ENCODE measurements at places on chromosomes 11 and 22.

DNA sequence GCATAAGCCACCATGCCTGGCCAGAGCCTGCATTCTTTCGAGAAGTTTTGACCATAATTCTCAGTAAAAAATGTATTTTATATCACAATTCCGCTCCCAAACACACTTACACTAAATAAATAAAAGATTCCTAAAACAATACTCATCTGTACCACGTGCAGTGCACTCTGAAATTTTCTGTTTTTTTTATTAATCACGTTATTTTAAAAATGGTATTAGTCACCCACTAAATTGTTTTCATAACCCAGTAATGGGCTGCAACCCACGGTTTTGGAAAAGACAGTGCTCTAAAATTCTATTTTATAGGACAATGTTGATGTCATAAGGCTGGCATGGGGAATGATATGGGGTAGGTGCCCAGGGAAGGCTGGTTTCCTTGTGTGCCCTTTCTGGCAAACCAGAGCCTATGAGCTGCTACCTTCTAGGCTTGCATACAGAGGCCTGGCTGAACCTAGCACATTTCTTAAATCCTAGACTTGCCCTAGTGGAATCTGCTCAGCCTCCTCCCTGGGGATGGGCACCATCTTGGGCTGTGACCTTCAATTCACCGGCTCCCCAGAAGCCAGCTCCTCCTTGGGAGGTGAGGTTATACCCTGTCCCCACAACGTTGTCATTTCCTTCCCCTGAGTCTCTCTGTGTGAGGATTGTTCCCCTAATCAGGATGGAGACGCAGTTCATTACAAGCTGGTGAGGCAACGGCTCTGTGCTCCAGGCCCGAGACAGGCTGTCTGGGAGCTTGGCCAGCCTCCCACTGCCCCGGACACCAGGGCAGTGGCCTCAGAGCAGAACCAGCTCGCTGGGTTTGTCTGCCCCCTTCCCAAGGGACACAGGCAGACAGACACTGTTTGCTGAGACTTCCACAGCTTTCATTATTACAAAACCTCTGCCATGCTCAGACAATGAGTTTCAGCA lies 116.5 kb upstream of the NAV2 start:
- DNase-seq: no peak

DNA sequence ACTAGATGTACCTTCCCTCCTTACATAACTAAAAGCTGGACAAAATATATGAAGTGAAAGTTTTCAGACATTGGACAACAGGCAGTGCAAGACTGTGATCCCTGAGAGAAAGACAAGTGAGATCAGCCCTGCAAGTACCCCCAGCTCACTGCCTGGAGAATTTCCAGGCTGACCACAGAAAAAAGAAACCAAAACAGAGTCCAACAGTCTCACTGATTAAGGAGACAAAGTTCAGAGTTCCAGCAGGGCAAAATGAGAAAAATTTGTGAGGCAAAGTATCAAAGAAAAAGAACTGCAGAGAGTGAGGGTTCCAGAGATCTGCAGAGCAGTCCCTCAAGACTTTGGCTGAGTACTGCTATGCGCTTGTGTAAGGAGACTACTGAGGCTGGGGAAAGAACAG lies 47.3 kb upstream of the TMEM45B start:
- DNase-seq: no peak

- no peak for DNase-seq
Measured at GRCh38 chr11:8260202-8260966, 3.3 kb downstream of the LMO1 start.

- no peak for DNase-seq
Measured at GRCh38 chr11:47387944-47388696, 9.8 kb upstream of the SPI1 start.

- no peak for DNase-seq
Measured at GRCh38 chr11:114864896-114865295, 186.6 kb downstream of the NXPE2 start.

GRCh38 chr11:30326114-30326778 lies 3.3 kb downstream of the ARL14EP start:
- no peak for DNase-seq

DNA sequence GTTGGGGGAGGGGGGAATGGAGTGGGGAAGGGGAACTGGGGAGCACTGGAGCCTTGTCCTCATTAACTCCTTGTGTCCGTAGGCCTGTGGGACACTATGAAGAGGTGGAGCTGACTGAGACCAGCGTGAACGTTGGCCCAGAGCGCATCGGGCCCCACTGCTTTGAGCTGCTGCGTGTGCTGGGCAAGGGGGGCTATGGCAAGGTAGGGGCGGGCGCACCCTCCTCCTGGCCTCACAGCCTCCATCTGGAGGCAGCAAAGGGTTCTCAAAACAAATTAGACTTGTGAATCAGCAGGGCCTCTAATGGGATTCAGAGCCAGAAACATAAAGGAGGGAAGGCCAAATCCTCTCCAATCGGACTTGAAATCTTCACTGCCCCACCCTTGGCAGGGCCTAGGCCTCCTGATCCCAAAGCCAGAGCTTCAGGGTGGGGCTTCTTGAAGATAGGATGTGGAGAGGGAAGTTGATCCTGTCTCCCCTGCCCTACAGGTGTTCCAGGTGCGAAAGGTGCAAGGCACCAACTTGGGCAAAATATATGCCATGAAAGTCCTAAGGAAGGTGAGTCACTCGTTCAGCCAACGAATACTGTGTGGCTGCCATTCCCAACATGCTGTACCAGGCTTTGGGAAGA lies 859 bp downstream of the RPS6KB2 start:
- no peak for DNase-seq

- DNase-seq: no peak
Measured at GRCh38 chr11:22456993-22457762, 119.0 kb downstream of the SLC17A6 start.

DNA sequence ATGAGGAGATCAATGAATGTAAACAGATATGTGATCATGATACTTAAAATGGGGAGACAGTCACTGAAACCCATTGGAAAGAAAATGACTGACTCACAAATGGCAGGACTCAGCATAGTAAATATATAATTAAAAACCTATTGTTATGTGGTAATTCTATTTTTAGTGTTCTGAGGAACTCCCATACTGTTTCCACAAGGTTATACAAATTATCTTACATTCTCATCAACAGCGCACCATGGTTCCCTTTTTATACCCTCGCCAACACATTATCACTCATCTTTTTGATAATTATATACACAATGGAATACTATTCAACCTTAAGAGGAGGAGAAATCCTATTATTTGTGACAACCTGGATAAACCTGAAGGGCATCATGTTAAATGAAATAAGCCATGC lies 17.1 kb downstream of the OR5B21 start:
- DNase-seq: no peak

DNA sequence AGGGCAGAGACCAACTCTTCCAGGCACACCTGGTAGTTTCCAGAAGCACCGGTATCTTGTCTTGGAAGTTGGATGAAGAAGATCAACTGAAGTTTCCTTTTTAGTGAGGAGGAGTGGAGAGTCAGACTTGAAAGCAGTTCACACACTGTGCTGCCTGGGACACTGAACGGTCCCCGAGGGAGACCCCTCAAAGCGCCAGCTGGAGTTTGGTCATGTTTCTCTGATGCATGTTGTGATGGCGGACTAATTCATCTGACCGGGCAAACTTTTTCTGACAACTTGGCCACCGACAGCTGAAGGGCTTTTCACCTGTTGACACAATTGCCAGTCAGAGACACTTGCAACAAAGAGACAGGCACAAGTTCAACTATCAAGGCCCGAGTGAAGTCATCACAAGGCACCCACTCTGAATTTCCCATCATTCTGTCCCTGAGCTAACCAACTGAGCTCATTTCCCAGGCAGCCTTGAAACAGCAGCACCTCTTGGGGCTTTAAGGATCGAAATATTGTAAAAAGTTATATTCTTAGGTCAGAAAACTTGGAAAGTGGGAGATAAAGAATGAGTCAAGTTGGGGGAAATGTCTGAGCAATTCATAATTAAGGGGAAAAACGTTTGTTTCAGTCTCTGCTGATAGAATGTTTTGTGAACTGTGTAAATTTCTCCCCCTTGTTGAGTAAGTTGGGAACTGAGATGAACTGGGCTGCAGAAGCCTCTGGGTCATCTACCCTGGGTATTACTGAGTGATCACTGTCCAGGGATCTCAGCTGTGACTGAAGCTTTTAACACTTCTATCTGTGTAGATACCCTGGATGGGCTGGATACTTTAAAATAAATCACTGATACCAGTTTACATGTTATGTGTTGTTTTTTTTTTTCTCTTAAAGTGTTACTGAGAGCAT lies 46.2 kb downstream of the WT1 start:
- DNase-seq: no peak

GRCh38 chr11:46635557-46636139 lies 18.3 kb downstream of the ATG13 start:
- DNase-seq: no peak

DNA sequence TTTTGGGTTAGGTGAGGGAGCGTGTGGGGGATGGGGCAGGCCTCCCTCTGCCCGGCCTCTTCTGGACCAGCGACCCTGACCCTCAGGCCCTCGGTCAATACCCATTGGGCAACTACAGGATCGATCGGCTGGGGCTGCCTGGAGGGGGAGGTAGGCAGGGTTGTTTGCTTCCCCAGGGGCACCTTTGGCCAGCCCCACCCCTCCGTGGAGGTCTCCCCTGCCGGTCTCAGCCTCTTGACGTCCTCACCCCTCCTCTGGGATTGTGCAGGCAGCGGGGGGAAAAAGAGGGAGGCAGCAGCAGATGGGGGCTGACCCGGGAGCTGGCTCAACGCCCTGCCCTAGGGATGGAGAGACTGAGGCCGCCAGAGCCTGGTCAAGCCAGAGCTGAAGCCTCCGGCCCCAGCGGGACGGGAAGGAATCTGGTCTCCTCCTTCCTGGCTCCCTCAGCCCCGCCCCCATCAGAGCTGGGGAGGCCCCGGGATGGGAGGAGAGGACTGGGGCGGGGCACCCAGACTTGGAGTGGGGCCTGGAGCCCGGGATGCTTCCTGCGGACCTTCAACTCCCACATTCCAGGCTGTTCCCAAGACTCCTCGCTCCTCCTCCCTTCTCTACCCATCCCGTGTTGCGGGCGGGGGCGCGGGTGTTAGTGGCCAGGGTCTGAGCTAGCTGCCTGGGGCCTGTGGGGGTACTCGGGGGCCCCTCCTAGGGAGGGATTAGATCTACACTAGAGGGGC lies 14.4 kb upstream of the CDC42EP1 start:
- no peak for DNase-seq

DNA sequence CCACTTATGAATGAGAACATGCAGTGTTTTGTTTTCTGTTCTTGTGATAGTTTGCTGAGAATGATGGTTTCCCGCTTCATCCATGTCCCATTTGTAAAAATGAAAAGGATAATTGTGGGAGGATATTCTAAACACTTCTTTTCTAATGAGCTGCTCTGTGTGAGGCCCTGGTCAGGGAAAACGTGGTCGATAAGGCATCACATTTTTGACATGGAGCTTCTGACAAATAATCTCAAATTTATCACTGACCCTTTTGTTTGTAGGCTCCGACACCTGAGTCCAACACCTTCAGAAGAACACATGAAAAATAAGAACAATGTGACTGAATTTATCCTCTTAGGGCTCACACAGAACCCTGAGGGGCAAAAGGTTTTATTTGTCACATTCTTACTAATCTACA lies at the start of gene OR4A15:
Gene OR4A15 (plus strand): TSS at position 301 of the 400 bp plus-strand sequence. CDS start 0 bp downstream, at position 301.
- no peak for DNase-seq

DNA sequence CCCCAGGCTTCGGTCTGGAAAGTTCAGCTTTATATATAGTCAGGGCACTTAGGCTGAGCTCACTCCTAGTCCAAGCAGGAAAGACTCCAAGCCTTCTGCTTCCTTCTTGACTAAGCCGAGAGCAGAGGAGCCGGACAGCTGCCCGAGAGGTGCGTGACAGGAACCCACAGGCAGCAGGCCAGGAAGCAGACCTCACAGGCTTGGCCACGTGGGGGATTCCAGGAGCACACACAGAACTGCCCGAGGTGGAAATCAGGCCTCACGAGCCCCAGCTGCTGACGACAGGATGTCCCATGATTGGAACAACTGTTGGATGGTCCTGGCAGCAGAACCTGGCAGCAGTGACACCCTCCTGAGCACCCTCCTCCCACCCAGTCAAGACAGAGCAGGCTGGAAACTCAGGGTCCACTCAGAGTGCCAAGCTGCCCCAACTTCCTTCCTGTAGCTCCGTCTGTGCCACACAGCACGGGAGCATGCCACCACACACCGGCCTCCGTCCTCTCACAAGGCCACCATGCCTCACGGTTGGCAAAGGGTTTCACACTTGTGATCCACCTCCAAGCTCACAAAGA lies 5.4 kb downstream of the PLA2G6 start:
- no peak for DNase-seq

- DNase-seq: no peak
Measured at GRCh38 chr11:116874251-116874650, 36.8 kb upstream of the APOA1 start.

GRCh38 chr22:42724062-42724461 lies 3.4 kb upstream of the A4GALT start:
- DNase-seq: no peak

- no peak for DNase-seq
Measured at GRCh38 chr11:2316169-2316962, 14.6 kb downstream of the TSPAN32 start.

DNA sequence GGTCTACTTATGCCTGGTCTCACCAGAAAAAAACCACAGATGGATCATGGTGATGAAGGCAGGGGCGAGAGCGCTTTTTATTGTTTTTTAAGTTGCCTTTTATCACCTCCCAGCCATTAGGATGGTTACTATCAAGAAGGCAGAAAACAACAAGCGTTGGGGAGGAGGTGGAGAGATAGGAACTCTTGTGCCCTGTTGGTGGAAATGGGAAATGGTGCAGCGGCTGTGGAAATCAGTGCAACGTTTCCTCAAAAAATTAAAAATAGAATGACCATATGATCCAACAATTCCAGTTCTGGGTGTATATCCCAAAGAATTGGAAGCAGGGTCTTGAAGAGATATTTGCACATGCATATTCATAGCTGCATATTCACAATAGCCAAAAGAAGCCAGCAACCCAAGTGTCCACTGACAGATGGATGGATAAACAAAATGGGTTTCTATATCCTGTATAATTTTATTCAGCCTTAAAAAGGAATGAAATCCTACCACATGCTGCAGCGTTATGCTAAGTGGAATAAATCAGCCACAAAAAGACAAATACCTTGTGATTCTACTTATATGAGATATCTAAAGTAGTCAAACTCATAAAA lies 20.5 kb upstream of the ACRV1 start:
- no peak for DNase-seq

DNA sequence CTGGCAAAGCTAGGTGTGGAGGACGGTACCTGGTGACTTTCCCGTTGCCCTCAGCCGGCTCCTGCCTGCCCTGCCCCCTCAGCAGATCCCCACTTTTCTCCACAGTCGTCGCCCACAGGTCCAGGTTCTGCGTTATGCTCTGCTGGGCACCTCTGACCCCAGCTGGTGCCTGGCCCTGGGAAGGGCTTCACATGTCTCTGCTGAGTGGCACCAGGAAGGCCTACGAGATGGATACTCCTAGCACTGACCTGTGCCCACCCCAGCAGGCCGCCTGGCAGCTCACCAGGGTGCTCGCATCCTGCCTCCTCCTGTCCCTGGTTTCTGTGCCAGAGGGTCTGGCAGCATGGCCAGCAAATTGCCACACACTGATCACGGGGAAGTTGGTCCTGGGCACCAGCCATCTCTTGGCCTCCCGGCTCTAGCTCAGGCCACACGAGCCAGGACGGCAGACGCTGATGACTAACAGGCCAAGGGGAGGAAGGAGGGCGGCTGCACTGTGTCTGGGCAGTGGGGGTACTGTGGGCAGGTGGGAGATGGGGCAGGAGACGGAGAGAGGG lies 13.8 kb downstream of the CARS1 start:
- no peak for DNase-seq

- DNase-seq: no peak
Measured at GRCh38 chr11:132784441-132784840, 747.9 kb downstream of the OPCML start.

- DNase-seq: no peak
Measured at GRCh38 chr22:34567367-34567766, 498.6 kb upstream of the ISX start.

GRCh38 chr11:11514246-11514645 lies 107.6 kb downstream of the GALNT18 start:
- DNase-seq: no peak
